CD4-positive, alpha-beta T cell treated with Interferon gamma for 1 hour (primary cell): ENCODE measurements at places on chromosomes 7 and 10.

DNA sequence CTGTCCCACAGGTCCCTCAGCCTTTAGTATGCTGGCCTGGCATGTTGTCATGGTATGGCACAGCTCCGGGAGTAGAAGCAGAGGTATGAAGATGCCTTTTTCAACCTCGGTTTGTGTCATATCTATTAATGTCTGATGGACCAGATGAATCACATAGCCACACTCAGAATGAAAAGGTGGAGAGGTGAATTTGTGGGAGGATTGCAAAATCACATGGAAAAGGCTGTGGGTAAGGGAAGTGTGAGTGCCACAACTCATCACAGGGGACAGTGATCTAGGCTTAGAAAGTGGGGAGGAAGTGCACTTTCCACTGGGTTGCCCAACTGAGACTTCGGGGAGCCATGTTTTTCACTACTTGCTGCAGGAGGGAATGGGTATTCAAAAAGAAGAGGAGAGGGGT is 190.7 kb downstream of the WDR11 start:
- DNase-seq: no peak

- DNase-seq: no peak
Measured at GRCh38 chr7:152674860-152675758, 832 bp downstream of the XRCC2 start.

DNA sequence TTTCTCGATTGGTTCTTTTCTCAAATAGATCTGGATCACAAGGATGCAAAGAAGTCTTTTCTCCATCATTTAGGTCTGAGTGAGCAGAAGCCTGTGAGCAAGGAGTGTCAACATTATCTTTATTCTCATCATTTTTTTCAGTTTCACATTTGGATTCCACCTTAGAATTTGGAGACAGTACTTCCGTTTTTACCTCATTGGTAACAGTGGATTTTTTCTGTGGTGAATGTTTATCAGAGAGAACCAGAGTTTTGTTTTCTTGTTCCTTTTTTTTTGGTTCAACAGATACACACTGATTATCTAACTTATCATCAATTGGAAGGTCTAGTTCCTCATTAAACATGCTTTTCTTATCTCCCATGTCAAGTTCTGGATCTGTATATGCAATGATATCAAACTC is 151.3 kb downstream of the GALNT11 start:
- no peak for DNase-seq

DNA sequence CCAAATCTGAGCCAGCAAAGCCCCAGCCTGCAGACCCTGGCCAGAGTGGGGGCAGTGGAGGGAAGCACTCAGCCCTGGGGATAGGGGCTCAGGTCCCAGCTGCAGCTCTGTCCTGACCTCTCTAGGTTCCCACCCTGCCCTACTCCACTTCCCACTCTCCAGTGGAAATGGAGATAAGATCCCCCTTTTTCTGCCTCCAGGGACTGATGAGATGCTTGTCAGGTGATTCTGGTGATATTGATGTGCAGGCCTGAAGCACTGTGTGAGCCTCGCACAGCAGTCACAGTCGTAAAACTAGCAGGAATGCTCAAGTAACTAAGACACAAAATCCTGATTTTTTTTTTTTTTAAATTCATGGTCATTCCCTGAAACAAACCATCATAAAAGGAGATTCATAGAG is 55.0 kb upstream of the BTBD16 start:
- no peak for DNase-seq

DNA sequence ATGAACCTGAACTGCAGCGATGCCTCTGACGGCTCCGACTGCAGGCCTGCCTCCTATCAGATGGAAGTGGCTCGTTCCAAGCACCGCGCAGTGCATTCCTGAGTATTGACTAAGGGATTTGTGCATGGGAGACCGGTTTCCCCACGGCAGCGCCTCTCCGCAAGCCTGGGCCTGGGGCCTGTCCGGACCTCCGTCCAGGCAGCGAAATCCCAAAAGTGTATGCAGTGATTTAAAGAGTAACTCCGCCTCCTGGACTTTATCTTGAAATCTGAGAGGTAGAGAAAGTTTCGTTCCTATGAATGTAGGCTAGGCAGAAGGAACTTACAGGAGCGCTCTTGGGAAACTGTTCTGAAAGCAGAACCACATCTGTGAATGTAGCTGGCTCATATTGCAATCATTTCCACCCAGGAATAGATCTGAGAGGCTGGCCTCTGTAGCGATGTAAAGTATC is 106.2 kb upstream of the CELF2 start:
- no peak for DNase-seq

GRCh38 chr10:78062296-78062695 is 28.6 kb downstream of the RPS24 start:
- no peak for DNase-seq
